Panc1 (cell line): ENCODE measurements at places on chromosomes 11 and 22.

GRCh38 chr11:71267807-71268421 is 15.5 kb upstream of the SHANK2 start:
- no peak for DNase-seq

- DNase-seq = no peak
Measured at GRCh38 chr11:34460278-34460677, 21.5 kb downstream of the CAT start.

DNA sequence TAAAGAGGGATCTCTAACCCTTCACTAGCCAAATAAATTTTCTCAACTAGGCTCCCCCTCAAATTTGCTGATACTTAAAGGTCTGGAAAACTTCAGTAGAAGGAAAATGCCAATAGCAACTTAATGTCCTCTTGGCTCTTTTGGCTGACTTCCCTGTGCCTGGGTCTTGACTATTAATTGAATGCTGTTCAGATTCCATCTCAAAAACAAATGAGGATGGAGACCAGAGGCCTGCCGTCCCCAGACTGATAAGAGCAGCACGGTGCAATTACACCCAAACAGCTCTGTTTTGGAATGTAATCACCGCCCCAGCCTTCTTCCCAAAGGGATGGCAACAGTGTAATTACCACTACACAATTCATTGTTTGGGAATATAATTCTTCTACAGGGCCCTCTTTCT is 89.3 kb upstream of the CHRM4 start:
- DNase-seq = no peak

DNA sequence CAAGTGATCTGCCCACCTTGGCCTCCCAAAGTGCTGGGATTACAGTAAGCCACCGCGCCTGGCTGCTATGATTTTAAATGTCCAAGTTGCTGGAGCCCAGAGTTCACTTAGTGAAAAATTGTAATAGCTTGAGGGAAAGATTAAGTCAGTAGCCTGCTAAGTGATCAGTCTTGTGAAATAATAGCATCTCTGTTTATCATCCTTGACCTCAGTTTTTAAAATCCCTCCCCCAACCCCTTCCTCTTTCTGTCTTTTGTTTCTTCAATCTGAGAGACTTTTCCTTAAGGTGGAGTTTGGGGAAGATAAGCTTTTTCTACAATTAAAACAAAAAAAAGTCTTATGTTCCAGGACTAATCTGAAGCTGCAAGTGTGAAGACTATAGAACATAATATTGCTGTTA is 6.4 kb downstream of the HIPK3 start:
- DNase-seq = no peak

- DNase-seq = no peak
Measured at GRCh38 chr11:70612459-70613141, 214.3 kb downstream of the CTTN start.

- no peak for DNase-seq
Measured at GRCh38 chr11:119282495-119282894, 34.4 kb downstream of the MCAM start.

DNA sequence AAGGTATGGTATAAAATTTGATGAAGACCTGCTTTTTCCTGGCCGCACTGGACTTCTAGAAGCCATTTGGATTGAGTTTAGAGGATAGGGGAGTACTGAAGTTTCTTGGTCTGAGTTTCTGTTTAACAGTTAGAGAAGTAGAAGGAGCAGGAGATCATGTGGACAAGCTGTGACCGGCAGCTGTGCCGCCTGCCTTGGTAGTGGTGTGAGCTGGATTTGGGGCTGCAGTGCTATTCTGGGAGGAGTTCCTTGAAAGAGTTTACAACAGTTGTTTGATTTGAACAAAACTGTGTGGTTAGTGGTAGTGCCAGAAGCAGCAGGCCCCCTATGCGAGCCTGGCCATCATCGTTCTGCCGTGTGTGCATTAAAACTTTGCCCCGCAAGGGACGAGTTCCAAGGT is 105.2 kb downstream of the PDHX start:
- DNase-seq = no peak

- DNase-seq = no peak
Measured at GRCh38 chr11:47148270-47148669, 28.4 kb downstream of the ARFGAP2 start.

GRCh38 chr11:45622283-45622682 is 43.1 kb downstream of the CHST1 start:
- no peak for DNase-seq

GRCh38 chr22:22099833-22100812 is 117.5 kb upstream of the TOP3B start:
- DNase-seq = no peak

- DNase-seq = peak; percentile 18
Measured at GRCh38 chr22:36180038-36180880, 19.7 kb upstream of the APOL3 start.

DNA sequence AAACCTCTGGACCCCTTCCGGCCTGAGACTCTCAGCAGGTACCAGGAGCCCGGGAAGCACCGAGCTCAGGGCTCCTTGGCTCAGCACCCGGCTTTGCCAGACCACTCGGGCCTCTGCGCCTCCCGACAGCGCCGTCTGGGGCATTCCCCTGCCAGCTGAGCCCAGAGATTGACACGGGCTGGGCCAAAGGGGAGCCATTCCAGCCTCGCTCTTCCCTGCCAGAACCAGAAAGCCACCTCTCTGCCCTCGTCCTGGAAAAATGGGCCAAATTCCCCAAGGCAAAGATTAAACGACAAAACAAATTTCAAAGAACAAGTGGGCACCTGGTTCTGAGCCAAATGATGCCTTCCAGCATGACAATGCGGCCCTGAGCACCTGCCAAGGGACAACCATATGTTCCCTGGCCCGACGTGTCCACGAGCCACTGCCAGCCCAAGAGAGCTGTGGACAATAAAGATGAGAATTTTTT is 59.3 kb downstream of the CELSR1 start:
- DNase-seq = no peak

DNA sequence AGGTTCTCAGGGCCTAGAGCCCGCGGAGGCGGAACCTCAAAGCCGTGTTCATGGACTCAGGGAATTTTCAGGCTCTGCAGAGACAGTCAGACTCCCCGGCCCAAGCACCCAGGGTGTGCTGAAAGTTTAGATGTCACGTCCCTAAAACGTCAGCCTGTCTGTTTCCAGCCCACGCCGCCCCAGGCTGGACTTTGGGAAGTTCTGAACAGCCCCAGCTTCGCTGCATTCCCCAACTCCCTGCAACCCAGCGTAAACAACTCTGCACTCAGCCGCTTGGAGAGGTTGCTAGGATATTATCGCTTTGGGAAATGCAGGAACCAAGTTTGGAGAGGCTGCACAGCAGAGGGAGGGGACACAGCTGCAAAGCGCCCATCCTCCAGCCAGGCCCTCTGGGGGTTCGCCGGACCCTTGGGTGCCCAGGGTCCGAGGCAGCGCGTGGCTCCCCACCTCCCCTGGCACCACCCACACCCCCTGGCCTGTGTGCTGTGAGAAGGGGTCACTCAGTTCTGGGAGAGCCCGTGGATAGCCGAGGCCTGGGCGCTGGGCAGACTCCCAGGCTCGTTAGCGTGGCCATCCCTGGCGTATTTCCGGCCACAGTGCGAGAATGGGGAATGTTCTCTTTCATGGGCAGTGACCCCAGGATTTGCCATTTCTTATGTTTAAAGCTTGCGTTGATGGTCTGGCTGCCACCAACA is 120.5 kb upstream of the FGF3 start:
- no peak for DNase-seq

- no peak for DNase-seq
Measured at GRCh38 chr11:27429761-27430393, 42.7 kb downstream of the LGR4 start.

GRCh38 chr11:9263840-9264315 is 1.3 kb downstream of the DENND5A start:
- DNase-seq = no peak

DNA sequence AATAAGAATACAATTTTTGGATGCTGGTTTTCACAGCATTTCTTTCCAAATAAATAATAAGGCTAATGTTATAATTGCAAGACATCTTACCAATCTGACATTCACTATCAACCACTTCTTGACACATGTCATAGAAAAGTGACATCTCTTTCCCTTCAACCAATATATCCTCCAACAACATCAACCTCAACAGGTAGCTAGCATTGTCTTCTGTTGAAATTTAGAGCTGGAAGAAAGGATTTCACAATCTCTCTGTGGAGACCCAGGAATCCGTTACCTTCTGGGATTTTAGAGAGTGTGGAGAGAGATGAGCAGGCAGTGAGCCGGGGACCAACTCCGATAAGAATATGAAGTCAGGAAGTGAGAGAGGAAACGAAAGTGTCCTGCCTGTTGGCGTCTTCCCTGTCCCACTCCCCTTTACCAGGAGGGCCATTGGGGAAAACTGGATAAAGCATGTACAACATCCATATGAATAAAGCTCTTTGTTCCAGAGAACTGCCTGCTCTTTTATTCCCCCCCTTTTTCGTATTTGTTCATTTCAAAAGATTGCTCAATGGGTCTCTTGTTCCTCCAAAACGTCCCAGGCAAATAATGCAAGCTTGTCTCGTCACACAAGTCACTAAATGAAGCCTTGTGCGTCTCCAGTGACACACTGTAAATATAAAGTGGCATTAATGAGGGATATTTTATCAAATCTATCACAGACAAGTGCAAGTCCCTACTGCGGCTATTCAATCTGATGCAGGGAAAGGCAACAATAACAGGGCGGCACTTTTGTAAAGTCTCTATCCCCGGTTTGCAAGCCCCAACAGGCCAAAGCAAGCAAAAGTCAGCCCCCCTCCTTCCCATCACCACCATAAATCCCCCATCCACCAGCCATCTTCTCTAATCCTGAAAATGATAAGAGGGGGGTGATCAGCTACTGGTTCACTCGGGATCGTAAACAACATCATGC is 3.4 kb downstream of the CADM1 start:
- DNase-seq = no peak

GRCh38 chr11:37946155-37946766 is 1348.2 kb upstream of the RAG2 start:
- peak; percentile 12 for DNase-seq

DNA sequence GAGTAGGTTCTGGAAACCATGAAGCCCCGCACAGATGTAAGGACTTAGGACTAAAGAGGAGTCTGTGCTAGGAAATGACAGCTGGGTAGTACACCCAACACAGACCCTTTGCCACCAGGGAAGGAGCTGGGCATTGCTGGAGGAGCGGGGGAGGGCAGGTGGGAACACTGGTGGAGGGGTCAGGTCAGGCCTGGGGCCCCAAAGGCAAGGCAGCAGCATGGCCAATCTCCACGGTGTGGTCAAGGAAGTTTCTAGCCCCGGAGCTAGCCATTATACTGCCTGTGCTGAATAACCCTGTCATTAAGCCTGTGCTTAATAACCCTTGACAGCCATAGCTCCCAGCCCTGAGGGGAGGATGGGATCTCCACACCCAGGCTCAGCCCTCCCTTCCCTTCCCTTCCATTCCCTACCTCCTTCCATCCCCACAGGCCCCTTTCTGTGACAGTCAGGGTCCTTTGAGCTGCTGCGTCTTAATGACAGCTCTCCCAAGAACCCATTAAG is 2.1 kb downstream of the TMPRSS4 start:
- no peak for DNase-seq

GRCh38 chr22:48842976-48843375 is 984.7 kb downstream of the BRD1 start:
- no peak for DNase-seq

- DNase-seq = no peak
Measured at GRCh38 chr22:34781681-34782080, 284.3 kb upstream of the ISX start.

- no peak for DNase-seq
Measured at GRCh38 chr22:24481641-24482040, 13.5 kb upstream of the UPB1 start.

- DNase-seq = no peak
Measured at GRCh38 chr11:127592371-127592770, 591.8 kb upstream of the KIRREL3 start.

DNA sequence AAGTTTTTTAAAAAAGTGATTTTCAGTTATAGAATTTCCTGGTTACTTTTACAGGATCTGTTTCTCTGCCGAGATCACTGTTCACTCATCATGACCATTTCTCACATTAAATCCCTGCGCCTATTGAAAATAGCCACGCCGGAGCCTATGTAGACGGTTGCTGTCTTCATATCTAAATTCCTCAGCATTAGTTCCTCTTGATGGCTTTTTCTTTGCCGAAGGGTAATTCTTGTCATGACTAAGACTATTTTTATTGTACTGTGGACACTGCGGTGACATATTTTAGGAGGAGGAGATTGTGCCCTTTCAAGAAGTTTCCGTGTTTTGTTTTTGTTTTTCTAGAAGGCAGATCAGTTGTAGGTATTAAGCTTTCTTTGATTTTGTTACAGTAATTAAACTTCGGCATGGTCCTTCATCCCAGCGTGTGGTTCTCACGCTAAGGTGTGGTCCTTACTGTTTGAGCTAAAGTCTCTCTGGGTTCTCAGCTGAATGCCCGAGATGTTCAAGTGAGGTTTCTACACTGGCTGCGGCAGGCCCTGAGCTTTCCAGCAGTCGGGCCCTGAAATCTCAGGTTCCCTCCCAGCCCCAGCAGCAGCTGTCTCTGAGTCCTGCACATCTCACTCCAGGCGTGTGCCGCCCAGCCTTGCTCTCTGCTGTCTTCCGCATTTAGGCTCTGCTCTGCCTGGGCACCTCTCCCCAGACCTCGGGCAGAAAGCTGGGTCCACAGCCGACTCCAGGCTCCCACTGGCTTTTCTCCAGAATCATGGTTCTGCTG is 1110.5 kb downstream of the TBC1D22A start:
- no peak for DNase-seq

DNA sequence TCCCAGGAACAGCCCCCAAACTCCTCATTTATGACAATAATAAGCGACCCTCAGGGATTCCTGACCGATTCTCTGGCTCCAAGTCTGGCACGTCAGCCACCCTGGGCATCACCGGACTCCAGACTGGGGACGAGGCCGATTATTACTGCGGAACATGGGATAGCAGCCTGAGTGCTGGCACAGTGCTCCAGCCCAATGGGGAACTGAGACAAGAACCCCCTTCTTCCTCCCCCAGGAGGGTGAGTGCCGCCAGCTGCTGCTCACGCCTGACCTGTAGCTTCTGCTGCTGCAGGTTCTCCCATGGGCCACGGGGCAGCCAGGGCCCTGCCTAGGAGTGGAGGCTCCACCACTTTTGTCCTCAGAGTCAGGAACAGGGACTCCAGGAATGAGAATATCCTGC is 78.2 kb downstream of the VPREB1 start:
- no peak for DNase-seq

DNA sequence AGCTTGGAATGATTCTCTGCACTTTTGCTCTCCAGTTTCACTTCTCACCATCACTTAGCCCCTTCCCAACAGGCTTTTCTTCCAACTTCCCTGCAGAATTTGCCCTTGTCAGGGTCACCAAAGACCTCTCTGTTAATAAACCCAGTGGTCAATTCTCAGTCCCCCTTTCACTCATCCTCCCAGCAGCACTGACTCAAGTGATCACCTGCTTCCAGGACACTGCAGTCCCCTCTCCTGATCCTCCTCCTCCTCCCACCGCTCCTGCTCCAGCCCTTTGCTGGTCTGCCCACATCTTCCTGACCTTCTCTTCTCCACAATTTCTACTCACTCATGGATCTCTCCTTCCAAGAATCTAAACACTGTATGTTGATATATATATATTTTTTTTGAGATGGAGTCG is 57.9 kb downstream of the SHISAL1 start:
- DNase-seq = no peak

GRCh38 chr11:57496109-57496820 is 19.2 kb downstream of the SLC43A1 start:
- no peak for DNase-seq
